ENCODE measurements at places on chromosomes 5 and 9.
A peak's percentile ranks its signal among the peaks of the same experiment; 100 is the strongest.

DNA sequence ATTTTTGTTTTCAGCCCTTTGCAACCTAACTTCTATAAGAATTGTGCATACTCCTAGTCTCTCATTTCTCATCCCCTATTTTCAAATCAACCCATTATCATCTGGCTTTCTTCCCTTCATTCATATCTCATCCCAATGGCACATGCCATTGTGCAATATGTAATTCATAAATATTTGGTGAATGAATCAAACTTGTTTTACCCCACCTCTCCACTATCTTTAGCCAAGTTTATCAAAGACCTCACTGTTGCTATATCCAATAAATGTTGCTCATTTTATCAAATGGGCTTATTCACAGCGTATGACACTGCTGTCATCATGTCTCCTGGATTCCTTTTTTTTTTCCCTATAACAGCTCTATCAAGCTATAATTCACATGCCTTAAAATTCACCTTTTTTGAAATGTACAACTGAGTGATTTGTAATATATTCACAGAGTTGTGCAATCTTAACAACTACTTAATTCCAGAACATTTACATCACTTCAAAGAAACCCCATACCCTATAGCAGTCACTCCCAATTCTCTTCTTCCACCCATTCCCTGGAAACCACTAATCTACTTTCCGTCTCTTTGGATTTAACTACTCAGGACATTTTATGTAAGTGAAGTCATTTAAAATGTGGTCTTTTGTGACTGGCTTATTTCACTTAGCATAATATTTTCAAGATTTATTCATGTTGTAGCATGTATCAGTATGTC is 214.4 kb upstream of the PAPPA start:
- DNase-seq: no peak

GRCh38 chr5:66718374-66719002 is 122.3 kb downstream of the MAST4 start:
- DNase-seq: no peak

- no peak for DNase-seq
Measured at GRCh38 chr5:90690307-90690706, 131.7 kb downstream of the ADGRV1 start.

- DNase-seq: no peak
Measured at GRCh38 chr9:93048566-93049448, 9.7 kb upstream of the SUSD3 start.

DNA sequence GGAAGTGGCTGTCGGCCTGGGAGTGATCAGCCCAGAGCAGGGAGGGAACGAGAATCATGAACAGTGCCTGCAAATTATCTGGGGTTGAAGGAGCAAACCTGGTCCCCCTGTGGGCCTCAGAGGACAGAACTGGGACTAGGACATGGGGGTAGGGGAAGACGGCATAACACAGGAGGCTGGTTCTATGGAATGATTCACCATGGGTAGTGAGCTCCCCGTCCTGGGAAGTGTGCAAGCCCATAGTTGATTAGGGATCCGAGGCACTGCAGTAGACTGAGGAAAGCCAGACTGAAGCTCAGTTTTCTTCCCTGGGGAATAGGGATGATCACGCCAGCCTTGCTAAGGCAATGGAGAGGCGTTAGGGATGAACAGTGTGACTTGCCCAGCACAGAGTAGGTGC is 5.6 kb downstream of the ADGRD2 start:
- no peak for DNase-seq

DNA sequence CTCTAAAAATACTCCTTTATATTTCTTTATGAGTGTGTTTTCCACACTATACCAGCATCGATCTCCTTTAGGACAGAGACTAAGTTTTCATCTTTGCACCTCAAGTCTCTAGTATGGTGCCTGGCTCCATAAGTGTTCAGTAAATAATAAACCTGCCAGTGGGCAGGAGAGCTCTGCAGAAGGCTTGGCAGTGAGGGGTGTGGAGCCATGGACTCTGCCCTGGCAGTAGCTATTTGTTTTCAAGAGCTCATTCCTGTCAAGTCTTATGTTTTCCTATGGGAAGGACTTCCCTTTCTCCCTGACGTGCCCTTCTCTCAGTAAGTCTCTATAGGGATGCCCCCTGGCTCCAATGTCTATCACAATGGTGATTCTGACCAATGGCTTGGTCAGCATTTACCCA is 252.2 kb downstream of the PIK3R1 start:
- DNase-seq: no peak

DNA sequence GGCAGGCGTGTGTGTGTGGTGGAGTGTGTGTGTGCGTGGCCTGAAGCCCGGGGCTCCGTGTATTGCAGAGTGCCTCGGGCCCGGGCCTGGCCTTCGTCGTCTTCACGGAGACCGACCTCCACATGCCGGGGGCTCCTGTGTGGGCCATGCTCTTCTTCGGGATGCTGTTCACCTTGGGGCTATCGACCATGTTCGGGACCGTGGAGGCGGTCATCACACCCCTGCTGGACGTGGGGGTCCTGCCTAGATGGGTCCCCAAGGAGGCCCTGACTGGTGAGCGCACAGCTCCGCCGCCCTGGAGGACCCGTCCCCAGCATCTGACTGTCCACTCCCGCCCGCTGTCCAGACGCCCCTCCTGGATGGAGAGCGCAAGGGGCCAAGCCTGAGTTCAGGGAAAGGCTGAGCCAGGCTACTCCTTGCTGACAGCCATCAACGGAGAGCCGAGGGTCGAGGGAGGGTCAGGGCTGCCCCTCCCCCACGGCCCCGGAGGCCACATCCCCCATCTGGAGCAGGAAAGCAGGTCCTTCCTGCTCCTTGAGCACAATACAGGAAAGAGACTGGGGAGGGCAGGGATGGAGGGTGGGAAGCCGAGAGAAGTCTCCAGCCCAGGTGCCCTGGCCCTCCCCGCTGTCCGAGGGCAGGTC is 18.4 kb downstream of the SLC6A18 start:
- DNase-seq: no peak

DNA sequence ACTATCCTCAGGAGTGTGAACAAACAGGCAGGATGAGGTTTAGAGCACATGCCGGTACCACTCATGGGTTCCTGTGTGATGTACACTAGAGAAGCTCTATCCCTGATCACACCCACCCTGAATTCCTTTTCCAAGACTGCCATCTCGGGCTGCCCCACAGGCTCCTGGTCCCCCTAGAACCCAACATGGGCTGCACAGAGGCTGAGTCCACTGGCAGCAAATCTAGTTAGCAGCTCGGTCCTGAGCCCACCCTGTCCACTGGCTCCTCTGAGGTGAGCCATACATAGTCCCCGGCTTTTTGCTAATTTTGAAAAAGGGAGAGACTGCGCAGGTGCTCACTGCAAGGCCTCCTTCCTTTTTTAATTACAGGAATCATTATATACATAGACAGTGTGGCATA is 227.0 kb downstream of the FSTL4 start:
- no peak for DNase-seq

GRCh38 chr9:113927277-113927676 is 51.2 kb downstream of the ZNF618 start:
- no peak for DNase-seq

DNA sequence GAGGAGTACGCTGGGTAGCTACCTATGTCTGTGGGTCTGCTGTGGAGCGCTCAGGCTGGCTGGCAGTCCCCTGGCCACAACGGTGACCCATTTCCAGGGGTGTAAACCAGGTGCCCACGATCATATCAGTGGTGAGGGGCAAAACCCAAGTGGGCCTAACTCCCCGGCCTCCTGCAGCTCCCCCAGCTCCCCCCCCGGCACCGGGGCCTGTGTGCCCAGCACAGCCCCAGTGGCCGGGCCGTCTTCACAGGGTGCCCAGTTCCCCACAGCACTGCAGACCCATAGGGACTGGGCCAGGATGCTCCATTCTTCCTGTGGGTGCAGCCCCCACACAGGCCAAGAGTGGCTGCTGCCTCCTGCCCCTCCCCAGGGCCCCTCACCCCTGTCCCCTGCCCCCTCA is 958 bp upstream of the LCN8 start:
- no peak for DNase-seq

DNA sequence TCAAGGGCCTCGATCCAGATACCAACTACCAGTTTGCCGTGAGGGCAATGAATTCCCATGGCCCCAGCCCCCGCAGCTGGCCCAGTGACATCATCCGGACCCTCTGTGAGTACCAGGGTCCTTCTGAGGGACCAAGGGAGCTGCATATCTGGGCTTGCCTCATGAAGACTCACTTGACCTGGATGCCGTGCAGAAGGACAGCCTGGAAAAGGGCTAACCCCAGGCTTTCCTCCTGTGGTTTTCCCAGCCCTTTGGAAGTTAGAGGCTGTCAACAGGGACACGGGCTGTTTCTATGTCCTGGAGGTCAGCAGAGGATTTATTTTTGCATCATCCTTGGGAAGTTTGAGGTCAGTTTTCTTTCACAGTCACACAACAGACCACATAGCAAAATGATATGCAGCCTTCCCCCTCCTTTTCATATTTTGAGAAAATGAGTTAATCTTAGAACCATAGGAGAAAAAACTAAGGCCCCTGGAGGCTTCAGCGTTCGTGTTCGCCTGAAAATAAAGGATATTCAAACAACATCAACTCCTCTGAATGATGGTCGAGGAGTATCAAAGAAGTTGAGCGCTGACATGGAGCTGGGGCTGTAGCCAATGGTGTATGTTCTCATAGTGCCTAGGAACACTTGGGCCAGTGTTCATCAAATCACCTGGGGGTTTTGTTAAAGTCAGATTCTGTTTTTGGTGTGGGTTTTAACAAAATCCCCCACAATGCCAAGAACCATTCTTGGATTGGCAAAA is 112.2 kb downstream of the EGFLAM start:
- no peak for DNase-seq

- DNase-seq: no peak
Measured at GRCh38 chr5:24065779-24066178, 558.4 kb downstream of the PRDM9 start.

GRCh38 chr5:177312649-177313181 is 1.0 kb upstream of the MXD3 start:
- no peak for DNase-seq

GRCh38 chr5:157857816-157858526 is 974 bp downstream of the CLINT1 start:
- DNase-seq: no peak

GRCh38 chr5:113574417-113574816 is 60.9 kb downstream of the YTHDC2 start:
- no peak for DNase-seq

GRCh38 chr5:76402251-76402885 is 717 bp upstream of the IQGAP2 start:
- peak; percentile 75 for DNase-seq

DNA sequence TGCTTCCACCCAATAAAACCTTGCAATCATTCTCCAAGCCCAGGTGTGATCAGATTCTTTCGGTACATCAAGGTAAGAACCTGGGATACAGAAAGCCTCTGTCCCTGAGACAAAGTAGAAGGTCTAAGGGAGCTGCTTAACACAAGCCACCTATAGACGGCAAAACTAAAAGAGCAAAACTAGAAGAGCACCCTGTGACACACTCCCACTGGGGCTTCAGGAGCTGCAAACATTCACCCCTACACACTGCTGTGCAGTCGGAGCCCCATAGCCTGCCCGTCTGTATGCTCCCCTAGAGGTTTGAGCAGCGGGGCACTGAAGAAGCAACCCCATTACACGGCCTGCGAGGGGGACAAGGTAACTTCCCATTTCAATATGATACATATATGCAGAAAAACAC is 179.6 kb upstream of the CDH9 start:
- DNase-seq: no peak

DNA sequence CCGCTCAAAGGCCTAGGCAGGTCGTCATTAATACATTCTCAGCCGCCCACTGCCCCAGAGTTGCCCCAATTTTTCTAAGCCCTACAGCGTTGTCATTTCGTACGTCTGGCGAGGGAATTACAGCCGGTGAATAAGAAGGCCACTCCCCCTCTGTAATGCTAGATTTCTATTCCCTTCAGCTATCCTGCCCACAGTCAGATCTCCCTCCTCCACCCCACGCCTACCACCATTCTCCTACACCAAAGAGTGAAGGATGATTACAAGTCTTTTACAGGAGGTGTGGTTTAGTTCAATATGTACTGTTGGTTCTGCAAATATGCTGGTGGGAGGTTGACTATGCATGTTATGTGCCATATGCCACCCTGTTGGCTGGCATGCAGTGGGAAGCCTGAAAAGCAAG is 83.7 kb upstream of the SMIM15 start:
- DNase-seq: no peak

GRCh38 chr5:14081791-14082190 is 61.4 kb upstream of the TRIO start:
- no peak for DNase-seq

DNA sequence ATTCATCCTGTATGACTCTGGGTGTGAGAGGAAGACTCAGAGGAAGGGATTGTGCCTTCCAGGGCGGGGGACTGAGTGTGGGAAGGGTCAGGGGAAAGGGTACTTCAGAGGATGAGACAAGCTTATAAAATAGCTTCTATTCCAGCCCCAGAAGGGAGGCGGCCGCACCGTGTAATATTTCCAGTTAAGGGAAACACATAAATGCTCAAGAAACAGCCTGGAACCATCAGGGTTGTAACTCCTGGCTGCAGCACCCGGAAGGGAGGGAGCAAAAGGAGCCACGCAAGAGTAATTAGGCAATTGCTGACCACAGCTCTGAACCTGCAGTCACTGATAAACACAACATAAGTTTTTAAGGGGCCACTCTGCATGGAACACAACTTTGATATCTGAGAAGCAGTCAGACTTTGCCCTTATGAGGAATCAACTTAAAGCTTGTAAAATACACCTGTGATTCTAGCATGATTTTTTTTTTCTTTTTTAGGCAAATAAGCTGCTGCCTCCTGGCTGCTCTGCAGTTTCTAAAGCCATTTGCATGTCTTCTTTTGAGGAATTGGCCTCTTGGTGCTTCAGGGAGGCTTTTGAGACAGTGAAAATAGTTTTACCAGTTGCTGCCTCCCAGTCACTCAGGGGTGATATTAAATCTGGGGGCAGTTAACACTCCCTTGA is 382.7 kb downstream of the ENC1 start:
- no peak for DNase-seq

GRCh38 chr9:98172604-98173003 is 19.8 kb downstream of the CORO2A start:
- DNase-seq: no peak

- DNase-seq: no peak
Measured at GRCh38 chr5:53059281-53059680, 50.3 kb downstream of the MOCS2 start.

DNA sequence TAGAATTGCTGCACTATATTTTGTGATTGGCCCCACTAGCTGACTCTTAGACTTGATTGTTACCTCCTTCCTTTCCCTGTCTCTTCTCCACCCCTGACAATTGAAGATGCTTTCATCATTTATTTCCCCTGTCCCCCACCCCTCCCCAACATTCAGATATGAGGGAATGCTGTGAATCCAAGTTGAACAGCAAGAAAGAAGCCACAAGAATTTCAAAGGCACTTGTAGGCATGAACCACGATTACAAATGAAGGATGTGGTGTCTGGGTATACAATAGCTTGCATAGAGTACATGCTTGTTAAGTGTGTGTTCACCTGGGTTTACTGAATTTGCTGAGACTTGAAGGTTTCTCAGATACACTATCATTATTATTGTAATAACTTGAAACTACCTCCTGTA is 78.3 kb upstream of the TRIO start:
- DNase-seq: no peak
